NCI-H1930 (cell line): ENCODE measurements at places on chromosomes 13 and 19.
A peak's percentile ranks its signal among the peaks of the same experiment; 100 is the strongest.

DNA sequence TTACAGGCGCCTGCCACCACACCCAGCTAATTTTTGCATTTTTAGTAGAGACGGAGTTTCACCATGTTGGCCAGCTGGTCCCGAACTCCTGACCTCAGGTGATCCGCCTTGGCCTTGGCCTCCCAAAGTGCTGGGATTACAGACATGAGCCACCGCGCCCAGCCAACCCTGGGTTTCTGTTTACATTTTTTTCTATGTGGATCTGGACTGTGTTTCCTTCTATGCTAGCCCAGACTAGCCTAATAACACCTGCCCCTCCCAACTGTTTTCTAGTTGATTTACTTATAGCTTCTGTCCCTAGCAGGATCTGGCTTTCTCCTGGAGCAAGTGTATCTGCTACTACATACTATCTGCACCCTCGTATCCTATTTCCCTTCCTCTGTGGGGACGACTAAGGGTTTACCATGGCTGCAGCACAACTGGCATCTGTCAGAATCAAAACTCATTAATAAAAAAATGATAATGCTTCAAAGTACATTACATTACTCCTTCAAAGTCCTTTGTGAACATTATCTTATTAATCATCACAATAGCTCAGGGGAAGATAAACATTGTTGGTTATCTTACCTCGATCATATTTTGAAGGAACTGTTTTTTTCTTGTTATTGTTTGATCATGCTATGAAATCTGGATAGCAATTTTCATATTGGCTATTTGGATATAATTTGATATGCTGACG lies 228.3 kb downstream of the KLF5 start:
- DNase-seq: no peak

DNA sequence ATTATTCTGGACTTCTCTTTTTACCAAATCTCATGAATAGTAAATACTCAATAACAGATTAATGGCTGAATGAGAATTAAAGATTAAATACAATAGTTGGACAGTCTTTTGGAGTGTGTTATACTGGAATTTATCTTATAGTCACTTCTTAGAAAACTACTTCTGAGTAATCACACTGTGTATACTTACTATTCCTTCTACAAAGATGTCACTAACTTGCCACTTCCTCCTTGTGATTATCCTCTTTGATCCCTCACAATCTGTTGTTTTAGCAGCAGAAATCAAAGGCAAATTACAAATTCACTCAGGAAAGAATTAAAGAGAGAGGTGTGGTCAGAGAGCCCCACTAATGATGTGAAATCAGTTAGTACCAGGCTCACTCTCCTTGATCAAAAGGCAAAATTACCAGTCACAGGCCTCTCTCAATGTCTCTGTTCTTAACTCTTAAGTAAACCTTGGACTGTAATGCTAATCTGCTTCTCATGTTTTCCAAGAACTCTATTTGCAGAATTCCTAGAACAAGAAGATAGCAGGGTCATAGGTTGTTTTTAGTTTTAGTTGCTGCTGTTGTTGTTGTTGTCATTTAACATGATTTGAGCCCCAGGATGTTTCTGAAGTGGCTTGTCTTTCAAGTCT lies 37.3 kb upstream of the FNDC3A start:
- no peak for DNase-seq

GRCh38 chr13:32638739-32639138 lies 52.5 kb downstream of the PDS5B start:
- no peak for DNase-seq

GRCh38 chr19:11007962-11008532 lies 47.2 kb downstream of the SMARCA4 start:
- DNase-seq: no peak

DNA sequence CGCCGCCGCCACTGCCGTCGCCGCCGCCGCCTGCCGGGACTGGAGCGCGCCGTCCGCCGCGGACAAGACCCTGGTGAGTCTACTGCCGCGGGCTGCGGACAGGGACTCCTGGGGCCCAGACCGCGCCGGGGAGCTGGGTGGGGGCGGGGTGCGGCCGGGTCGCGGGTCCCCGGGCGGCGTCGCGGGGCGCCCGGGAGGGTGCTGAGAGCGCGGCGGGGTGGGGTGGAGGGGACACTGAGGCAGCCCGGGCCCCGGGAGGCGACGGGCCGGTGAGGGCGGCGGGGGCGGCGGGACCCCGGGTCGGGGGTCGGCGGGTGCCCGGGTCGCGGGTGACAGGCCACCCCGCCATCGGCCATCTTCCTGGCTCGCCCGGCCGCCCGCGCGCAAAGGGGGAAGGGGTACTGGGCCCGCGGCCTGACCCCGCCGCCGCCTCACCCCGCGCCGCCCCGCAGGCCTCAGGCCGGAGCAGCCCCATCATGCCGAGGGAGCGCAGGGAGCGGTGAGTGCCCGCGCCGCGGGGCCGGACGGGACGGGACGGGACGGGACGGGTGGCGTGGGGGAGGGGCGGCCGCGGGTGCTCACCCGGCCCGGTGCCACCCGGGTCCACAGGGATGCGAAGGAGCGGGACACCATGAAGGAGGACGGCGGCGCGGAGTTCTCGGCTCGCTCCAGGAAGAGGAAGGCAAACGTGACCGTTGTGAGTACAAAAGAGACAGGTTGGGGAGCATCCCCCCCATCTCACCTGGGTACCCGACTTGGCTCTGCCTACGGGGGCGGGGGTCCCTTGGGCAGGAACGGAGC lies 489 bp downstream of the CCNE1 start:
- DNase-seq: no peak

DNA sequence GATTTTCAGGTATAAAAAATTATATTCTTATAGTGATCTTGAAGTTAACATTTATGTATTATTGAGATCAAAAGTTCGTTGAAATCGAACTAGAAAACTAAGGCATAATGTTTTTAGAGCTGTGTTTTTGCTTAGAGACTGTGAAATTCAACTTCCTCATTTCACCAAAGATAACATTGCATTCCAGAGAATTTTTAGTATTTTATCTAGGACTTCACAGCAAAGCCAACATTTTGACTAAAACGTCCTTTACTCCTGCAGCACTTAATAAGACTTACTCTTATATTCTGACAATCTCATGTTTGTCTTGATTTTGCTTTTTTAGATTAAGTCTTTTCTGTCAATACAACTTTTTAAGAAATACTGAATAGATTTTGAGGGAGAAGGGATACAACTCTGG lies 4.7 kb downstream of the KCTD4 start:
- DNase-seq: no peak

DNA sequence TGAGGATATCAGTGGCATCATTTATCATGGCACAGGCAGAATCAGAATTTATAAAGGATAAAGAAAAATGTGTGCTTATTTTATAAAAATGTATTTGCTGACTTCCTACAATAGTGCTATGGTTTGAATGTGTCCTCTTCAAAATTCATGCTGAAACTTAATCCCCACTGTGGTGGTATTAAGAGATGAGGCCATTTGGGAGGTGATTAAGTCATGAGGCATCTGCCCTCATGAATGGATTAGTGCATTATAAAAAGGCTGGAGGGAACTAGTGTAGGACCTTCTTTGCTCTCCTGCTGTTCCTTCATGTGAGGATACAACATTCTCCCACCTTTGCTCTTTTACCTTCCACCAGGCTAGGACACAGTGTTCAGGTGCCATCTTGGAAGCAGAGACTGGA lies 212.8 kb downstream of the RFC3 start:
- no peak for DNase-seq

DNA sequence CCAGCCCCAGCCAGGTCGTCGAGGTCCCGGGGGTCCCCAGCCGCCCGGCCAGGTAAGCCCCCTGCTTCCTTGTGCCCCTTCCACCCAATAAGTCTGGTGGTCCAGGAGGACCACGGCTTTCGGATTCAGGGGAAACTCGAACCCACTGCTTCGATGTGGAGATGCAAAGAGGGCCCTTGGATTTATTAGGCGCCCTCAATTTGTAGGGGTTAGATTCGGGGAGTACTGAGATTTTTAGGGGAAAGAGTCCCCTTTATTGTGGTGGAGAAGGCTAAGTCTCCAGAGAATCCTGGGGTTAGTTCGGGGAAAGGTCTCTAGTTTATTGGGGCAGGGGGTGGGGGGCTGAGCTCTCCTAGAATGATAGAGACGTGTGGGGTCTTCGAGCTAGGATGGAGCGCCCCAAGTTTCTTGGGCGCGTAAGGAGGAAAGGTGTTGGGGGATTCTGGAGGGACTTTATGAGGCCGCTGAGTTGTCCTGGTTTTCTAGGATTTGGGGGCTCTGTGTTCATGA lies 3.8 kb upstream of the LTBP4 start:
- DNase-seq: no peak

DNA sequence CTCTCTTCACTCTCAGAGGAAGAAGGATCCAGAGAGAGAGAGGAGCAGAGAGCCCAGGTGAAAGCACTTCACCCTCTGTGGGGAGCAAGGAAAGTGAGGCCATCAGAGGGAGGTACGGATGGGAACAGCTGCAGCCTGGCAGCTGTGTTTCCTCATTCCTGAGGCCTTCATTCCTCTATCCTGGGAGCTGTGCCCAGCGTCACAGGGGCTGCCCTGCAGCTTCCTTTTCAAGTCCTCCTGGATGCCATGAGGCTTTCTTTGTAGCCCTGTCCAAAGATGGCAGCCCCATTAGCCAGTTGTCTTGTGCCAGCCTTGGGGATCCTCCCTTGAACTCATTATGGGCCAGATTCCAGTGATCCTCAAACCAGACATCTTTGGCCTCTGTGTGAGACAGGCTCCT lies 76.8 kb upstream of the PCDH8 start:
- DNase-seq: no peak

GRCh38 chr19:54173951-54174834 lies 1.2 kb upstream of the TMC4 start:
- DNase-seq: no peak

DNA sequence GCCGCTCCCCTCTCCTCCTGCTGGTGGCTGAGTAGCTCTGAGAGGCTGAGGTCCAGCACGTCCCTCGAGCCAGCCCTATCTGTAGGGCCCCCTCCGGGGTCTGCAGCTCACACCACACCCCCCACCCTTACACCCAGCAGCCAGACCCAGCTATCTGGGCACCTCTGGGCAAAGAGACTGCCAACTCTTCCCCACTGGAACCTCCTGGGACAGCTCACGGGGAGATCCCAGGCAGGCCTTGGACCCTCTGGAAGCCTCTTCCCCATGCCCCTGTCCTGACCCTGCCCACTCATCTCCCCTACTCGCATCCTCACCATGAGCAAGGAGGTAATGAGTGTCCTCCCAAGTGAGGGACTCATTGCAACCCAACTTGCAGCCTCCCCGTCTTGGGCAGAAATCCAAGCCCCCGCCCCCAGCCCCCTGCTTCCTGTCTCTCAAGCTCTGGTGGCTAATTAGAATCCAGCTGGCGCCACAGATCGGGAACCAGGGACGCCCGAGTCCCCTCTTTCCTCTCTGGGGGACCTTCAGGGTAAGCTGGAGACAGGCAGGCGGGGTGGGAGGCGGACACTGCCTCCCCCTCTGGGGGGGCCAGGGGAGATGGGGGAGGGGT lies 22.1 kb downstream of the ADGRL1 start:
- DNase-seq: no peak

- no peak for DNase-seq
Measured at GRCh38 chr13:81872581-81872980, 1531.7 kb upstream of the SPRY2 start.

GRCh38 chr13:75165543-75166230 lies 316.3 kb downstream of the TBC1D4 start:
- DNase-seq: no peak

DNA sequence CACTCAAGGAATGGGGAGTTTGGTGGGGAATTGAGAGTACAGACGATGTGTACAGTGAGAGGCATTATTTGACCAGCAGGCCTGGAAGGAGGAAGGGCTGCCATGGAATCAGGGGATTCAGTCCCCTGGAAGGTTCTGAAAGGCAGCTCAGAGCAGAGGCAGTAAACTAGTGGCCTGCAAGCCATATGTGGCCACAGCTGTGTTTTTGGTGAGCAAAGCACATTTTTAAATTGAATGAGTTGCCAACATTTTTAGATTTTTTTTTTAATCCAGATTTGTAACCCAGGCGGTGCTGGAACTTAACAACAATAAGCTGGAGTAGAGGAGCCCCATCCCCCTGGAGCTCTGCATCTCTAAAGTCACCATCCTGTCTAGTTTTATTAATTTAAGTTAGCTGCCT lies 95.3 kb upstream of the IPO5 start:
- DNase-seq: no peak

GRCh38 chr13:74438901-74439300 lies 304.7 kb upstream of the KLF12 start:
- no peak for DNase-seq

DNA sequence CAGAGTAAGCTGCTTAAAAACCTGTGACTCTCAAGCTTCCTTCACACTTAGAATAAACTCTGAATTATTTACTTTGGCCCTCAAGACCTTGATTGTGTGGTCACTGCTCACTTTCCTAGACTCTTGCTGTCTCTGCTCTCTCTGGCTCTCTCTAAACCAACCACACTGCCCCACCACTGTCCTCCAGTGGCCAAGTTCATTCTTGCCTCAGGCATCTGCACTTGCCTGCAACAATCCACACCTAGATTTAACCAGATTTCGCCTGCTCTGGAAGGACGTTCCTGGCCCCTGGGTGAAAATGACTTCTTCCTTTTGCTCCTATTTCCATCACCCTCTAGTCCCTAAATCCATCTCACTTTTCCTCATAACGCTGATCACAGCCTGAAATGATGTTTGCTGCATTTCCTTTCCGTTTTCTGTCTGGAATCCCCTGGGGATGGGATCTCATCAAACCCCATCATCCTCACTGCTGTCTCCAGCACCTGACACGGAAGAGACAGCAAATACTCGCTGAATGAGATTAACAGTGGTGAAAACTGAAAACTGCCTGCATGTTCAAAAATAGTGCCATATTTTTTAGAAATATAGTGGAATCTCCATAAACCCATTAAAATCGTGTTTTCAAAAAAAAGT lies 232.6 kb downstream of the UQCRFS1 start:
- no peak for DNase-seq

- no peak for DNase-seq
Measured at GRCh38 chr13:106942563-106942962, 374.6 kb upstream of the ARGLU1 start.

GRCh38 chr13:97030705-97031452 lies 36.6 kb upstream of the OXGR1 start:
- no peak for DNase-seq

- DNase-seq: no peak
Measured at GRCh38 chr13:108213946-108214345, 1.4 kb downstream of the LIG4 start.

- no peak for DNase-seq
Measured at GRCh38 chr13:113095146-113096051, 10.2 kb upstream of the F7 start.

GRCh38 chr19:57841122-57841763 lies 8.4 kb upstream of the ZNF587 start:
- DNase-seq: no peak

- no peak for DNase-seq
Measured at GRCh38 chr13:99657848-99658260, 156.6 kb downstream of the TM9SF2 start.

- peak; percentile 79 for DNase-seq
Measured at GRCh38 chr19:48644839-48645619, 958 bp downstream of the CA11 start.
